Bronchial epithelial cell (primary cell): ENCODE measurements at places on chromosomes 3 and 15. TPM values are rescaled to one million over a fixed set of nuclear protein-coding genes. Genes with fewer than 3 reads are reported as not detected.

DNA sequence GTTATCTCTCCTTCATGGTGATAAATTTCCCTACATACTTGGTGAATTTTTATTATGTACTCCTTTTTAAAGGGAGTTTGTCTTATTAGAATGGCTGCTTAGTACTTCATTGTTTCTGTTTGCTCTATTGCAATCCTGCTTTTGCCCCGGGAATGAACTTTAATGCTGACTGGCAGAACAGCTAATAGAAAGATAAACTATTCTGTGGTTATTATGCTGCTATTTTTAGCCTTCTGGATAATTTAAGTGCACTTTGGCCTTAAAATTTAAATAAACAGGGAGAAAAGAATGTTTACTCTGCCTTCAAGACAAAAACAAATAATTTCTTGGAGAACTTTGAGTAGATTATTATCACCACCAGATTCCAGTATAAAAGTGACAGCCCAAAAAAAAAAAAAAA, 413.8 kb upstream of the CCDC54 start:
- DNase-seq, result no peak

DNA sequence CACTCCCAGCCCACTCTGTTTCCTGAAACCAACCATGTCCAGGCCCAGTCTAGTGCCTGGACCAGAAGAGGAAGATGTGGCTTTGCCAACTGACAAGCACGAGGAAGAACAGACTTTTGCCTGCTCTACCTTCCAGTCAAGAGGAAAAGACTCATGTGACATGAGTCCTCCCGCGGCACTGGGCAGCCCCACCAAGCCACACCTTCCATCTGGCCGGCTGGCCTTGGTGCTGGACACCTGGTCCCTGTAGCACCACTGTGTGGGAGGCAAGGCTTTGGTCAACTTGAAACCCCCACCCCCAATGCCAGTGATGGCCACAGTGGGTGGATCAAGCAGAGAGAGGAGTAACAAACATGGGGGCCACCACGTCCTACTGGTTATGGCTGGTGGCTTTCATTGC, 12.5 kb downstream of the CHDH start:
- no peak for DNase-seq

- DNase-seq, result peak; percentile 42
These were observed 30.1 kb upstream of the ATP8B4 start for GRCh38 chr15:50149090-50149489.

- DNase-seq, result no peak
These were observed 95.5 kb upstream of the MYO5C start for GRCh38 chr15:52391069-52391468.

DNA sequence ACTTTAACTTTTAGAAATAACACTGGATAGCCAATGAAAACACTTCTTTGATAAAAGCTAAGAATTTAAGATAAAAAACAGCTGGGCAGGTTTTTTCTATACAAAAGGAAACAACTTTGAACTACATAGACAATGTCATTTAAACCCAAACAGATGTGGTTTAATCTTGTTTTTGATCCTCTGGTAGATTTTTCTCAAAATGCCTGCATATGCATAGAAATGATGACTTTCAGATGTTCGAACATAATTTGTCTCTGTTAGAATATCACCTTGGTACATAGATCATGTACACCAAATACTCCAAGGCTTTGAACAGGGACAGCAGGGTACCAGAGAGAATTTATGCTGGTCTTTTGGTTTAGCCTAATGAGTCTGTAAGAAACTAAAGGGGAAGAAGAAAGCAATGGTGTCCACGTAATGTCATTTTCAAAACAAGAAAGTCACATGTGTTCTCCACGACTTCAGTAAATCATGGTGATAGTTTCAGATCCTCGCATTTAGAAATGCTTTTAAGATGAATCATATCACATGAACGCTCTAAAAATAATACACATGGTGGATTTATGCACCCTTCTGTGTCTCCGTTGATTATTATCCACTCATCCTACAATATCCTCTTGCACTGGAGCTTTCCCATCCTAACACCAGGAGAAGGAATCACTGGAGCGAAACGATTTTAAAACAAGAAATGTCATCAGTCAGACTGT, 160.1 kb upstream of the PDZRN3 start:
- DNase-seq, result no peak

DNA sequence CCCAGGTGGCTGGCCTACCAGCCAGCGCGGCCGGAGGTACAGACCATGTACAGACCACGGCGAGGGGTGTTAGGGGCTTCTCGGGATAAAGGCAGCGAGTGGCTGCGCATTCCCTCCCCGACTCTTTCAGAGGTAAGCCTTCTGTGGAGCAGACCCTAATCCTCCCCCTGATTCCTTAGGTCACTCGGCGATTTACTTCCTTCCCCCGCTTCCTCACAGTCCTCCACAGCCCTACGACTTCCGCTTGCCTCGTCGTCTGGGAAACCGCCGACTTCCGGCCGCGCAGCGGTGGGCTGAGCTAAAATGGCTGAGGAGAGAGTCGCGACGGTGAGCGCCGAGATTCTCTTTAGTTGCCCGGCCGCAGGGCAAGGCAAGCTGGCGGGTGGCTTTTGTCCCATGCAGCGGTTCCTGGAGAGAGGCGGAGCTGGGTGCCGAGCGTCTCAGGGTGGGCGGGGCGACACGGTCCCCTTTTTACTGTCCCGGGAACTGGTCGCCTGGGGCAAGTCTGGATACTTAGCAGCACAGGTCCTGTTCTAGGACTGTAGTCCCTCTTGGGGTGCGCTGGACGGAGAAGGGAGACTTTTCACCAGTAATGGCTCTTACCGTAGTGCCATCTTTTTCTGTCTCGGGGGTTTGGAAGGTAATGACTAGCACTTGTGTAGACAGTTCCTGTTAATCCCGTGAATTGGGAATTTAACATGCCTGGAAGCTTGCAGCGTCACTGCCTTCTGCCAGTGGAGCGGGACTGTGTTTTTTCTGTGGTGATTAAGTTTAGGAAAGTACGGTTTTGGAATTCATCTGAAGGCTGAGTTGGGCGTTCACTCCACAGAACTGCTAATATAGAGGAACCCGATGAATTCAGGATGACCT, at the start of the genes BBS4 and HIGD2B:
Gene BBS4, plus strand, starts transcription at position 283 of the 870 bp plus-strand sequence. Its CDS starts 21 bp downstream, at position 304.
Gene HIGD2B, minus strand, starts transcription at position 258 of the 870 bp plus-strand sequence. CDS start 9,808 bp downstream, outside the sequence.
- DNase-seq, result peak; percentile 81

GRCh38 chr3:117226932-117227331, 517.4 kb downstream of the TUSC7 start:
- DNase-seq, result no peak

DNA sequence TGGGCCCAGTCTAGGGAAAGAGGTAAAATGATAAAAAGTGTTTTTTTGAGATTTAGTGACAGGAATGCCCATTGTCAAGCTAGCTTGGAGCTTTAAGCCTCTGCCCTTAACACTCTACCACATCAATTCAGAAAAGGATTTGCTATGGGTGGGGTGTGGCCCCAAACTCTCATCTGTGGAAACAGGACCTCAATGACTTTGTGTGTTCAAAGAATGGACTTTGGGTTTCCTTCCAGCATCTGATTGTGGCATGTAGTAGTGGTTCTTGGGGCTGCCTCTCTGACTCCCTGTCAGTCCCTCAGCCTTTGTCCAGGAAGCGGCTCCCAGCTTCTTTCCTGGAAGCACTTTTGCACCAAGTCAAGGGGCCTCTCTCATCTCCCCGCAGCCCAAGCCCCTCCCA, 56.1 kb downstream of the CCNL1 start:
- no peak for DNase-seq

DNA sequence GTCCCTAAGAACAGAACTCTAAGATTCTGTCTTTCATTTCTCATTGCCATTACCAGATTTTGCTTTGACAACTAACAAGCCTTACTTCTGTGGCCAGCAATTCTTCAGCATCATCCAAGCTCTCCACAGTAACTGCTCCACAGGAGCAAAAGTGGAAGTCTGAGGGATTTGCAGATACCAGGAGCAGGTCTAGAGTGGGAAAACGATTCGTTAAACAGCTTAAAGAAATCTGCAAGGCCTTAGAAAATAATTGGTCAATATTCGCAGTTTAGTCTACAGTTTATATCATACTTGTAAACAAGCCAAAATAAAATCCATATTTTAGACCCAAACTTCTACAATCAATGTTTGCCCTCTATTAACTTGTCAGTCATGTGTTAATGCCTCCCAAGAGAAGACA, 24.1 kb downstream of the MYH15 start:
- no peak for DNase-seq

DNA sequence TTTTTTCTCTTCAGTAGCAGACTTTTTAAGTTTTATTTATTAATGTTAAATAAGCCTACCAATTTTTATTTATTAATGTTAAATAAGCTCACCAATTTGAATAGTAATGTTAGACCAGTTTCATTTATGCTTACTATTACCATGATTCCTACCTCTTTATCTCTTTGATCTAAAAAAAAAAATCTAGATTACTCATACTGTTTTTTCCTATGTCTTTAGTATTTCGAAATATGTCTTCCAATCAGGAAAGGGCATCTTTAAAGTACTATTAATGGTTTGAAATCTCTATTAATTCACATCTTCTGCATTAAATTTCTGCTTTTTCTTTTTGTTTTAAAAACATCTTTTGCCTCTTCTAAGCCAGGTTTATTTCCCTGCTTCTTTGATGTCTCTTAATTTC, 27.5 kb upstream of the MAPKBP1 start:
- peak; percentile 52 for DNase-seq

GRCh38 chr3:24154781-24155180, 209.7 kb downstream of the NR1D2 start:
- no peak for DNase-seq

- DNase-seq, result no peak
These were observed 37.2 kb downstream of the ACAP2 start for GRCh38 chr3:195405651-195406050.

GRCh38 chr3:18988614-18989229, 159.6 kb upstream of the KCNH8 start:
- peak; percentile 51 for DNase-seq

DNA sequence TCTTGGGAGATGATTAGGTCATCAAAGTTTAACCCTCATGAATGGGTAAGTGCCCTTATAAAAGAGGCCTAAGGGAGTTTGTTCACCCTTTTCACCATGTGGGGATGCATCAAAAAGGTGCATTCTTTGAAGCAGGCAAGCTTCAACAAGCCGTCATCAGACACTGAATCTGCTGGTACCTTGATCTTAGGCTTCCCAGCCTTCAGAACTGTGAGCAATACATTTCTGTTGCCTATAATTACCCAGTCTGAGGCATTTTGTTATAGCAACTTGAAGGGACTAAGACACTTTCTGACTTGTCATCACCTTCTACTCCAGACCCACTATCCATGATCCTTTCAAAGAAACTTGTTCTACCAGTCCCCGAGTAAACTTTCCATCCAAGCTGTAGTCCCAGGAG, 44.6 kb upstream of the LRRC58 start:
- DNase-seq, result peak; percentile 8

DNA sequence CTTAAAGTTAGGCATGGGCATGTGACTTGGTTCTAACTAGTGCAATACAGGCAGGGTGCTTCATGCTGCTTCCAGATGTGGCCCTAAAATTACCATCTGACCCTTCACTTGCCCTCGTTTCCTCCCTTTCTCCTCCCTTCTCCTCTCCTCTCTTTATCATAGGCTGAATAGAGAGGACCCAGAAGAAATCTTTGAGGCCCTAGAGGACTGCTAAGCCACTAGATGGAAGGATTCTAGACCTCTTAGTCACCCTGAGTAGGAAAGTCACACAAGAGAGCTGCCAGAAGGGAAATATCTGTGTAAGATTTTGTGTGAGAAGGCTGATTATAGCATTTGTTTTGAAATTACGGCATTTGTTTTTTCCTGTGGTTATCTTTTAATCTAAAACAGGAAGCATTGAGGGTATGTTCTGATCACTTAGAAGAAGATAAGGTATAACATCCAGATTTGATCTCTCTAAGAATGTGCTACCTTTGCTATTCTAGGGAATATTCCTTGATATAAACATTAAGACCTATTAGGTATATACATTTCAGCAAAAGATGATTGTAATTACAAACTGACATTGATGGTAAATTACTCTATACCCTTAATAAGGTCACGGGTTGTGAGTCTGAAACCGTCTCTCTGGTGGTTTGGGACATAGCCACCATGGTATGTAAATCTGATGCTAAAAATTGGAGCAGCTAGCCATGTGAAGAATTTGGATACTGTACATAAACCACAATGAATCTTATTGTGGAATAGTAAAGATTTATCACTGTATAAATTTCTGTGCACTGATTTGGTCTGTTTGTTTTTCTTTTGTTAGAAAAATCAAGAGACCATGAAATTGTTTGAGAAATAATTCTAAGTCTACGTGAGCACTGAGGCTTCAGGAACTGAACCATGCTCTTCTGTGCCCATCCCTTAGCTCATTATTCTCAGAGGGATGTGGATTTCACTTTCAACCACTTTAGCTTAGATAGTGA, 84.1 kb downstream of the TP63 start:
- DNase-seq, result peak; percentile 57

DNA sequence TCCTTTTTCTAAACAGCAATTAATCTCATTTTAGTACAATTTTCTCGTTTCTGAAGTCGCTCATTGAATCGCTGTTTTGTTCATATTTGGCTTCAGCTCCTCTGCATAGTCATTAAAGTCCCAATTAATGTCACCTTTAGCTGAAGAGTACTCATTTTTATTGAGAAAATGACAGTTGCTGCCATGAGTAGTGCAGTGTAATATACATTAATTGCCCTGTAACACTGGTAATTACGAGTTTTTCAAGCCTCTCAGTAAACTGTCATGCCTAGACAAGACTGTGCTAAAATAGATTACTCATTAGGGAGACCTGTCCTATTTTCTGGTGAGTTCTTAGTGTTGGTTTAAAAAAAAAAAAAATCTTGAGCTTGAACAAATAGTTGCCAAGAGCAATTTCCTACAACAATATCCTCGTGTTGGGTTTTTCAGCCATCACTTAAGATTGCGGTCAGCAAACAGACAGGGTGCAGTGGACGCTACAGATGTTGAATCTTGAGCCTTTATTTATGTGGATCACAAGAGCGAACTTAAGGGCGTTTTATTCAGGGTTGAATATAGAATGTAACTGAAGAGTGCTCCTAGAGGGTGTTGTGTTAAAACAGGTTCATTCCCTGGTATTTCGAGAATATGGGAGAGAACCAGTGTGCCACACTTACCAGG, 176.0 kb downstream of the CDIN1 start:
- peak; percentile 86 for DNase-seq

DNA sequence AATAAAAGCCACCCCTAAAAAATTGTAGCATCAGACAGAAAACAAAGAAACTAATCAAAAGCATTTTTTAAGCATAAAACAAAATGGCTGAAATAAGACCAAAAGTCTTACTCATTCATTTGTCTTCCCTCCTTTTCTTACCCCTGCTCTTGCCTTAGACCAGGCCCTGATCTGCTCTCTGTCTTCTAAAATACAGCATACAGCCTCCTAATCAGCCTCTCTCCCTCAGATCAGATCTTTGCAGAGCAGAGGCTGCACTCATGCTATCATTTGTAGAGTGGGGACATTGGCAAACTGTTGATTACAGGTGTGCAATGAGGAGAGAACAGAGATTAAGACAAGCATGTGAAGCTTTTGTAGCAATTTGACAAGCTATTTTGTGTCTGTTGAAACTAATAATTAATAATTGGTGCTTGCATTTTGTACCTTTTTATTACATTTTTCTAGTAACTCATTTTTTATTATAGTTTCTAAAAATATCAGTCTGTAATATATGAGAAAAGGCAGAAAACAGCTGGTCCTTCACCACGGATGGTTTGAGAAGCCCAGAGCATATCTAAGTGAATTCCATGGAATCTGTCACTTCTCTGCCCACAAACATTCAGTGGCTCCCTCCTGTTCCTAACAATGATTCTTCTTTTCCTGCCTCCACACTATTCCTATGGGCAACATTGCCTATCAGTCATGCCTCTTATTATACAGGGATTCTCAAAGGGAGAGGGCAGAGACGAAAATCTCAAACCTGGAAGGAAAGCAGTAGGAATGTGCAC, 286.2 kb upstream of the STT3B start:
- no peak for DNase-seq

Gene PIERCE2
- total RNA-seq, result 1.8 and 2.9 TPM in 2 replicates

Gene CA12
- 44.0 TPM in 2 replicates for total RNA-seq

Gene KLF15
- 0.26 and 3.4 TPM in 2 replicates for total RNA-seq

Gene CYP1A2
- total RNA-seq, result not detected in 2 replicates

Gene FAM107A
- not detected in 2 replicates for total RNA-seq

Gene GOLGA6L1
- total RNA-seq, result not detected in 2 replicates

Gene ADAMTS17
- 1.1 and 2.0 TPM in 2 replicates for total RNA-seq
